ENCODE measurements at places on chromosomes 3 and 15.

- DNase-seq = no peak
Measured at GRCh38 chr3:86826292-86826691, 164.7 kb downstream of the VGLL3 start.

DNA sequence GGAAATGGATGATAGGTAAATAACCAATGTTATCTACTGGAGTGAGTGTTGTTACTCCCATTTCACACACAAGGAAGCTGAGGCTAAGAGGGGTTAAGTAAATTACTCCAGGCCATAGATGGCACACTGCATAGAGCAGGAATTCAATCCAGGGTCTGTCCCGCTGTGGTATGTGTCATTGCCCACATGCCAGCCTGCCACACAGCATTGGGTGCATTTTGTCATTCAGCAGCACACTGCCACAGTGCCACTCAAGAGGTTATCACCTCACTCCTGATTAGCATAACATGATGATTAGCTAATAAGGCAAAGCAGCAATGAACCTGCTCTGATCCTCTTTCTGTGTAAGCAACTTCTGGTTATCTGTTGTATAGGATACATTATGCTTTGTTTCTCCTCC lies 157.4 kb upstream of the CTNNB1 start:
- DNase-seq = no peak

- peak; percentile 64 for DNase-seq
Measured at GRCh38 chr15:58473724-58474123, 41.9 kb downstream of the LIPC start.

GRCh38 chr15:72754096-72754495 lies 29.5 kb downstream of the ADPGK start:
- DNase-seq = no peak

GRCh38 chr15:50318697-50319096 lies 36.3 kb downstream of the GABPB1 start:
- DNase-seq = no peak

GRCh38 chr15:29123171-29123570 lies 146.5 kb downstream of the NSMCE3 start:
- DNase-seq = no peak

- no peak for DNase-seq
Measured at GRCh38 chr3:154981201-154981600, 98.9 kb upstream of the MME start.

GRCh38 chr3:64443546-64444381 lies 218.5 kb upstream of the PRICKLE2 start:
- DNase-seq = peak; percentile 55

- DNase-seq = no peak
Measured at GRCh38 chr3:3356846-3357245, 177.4 kb upstream of the CRBN start.

Measured in stomach (tissue), 19 donors.